GDM1 (cell line): ENCODE measurements at places on chromosomes 3 and 15.

DNA sequence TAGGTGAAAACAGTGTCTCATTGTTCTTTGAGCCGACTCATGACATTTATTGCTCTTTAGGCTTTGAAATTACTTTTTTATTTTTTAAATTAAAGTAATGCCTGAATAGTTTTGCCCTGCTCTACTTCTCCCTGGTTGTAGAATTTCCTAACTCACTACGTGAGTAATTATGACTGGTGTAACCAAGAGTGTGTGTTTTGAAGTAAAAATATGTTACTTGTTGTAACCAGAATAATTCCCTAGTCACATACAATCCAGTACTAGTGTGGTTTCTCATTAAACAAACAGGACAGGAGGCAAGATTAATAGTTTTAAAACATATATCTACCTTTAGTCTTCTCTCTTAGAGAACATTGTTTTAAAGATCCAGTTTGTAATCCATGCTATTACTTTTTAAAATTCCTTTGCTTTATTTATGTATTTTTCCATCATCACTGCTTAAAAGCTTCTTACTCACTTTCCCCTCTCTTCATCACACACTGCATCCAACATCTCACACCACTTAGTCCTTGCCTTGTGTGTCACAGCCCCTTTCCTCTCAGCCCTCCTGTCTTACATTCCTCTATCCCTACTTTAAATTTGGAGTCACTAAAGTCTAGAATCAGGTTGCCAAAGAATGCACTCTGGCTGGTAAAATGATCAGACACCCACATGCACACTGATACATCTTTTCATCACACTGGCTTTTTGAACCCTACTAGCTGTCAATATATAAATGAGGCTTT is 219.7 kb downstream of the WNT5A start:
- no peak for DNase-seq

DNA sequence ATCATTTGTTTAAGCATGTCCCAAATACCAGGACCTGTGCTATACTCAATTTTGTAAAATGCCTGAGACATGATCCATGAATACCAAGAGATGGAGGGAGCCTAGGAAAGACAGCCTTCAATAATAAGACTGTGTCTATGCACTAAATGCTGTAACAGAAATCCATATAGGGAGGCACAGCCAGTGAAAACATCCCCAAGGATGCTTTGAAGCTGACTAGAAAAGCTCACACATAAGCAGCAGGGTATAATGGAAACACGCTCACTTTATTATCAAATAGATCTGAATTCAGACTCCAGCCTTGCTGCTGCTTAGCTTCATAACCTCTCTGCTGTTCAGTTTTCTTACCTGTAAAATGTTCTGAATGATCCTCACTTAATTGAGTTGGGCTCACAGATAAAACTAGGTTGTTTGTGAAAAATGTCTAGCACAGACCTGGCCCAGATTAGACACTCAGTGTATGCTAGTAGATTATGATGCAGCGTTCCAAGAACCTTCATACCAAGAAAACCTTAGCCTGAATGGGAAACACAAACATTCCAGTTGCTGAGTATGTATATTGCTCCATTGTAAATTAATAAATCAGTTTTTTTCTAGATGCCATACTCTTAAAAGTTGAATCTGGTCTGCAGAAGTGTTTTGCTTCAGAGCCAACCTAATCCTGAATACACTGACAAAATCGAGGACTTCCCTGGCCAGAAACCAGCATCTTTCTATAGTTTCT is 3.8 kb upstream of the LARP6 start:
- no peak for DNase-seq

DNA sequence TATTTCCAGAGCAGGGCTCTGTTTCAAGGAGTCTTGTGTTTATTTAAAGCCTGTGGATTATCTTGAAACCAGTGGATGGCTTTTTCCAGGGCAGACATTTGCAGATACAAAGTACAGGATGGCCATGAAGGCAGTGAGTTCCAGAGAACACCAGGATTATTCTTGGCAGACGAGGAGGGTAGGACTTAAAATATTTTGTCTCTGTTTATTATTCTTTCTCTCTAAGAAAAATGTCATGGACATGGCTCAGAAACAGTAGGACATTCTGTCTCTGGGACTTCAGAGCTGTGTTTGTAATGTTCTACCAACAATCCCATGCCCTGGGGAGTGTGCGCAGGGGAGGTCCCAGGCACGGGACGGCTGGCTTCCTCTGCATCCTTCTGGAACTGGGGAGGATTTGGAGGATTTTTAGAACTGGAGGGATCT is 125.9 kb downstream of the ATP10A start:
- no peak for DNase-seq

- DNase-seq, result no peak
These were observed 110.7 kb downstream of the LRRC49 start for GRCh38 chr15:71003319-71003718.

DNA sequence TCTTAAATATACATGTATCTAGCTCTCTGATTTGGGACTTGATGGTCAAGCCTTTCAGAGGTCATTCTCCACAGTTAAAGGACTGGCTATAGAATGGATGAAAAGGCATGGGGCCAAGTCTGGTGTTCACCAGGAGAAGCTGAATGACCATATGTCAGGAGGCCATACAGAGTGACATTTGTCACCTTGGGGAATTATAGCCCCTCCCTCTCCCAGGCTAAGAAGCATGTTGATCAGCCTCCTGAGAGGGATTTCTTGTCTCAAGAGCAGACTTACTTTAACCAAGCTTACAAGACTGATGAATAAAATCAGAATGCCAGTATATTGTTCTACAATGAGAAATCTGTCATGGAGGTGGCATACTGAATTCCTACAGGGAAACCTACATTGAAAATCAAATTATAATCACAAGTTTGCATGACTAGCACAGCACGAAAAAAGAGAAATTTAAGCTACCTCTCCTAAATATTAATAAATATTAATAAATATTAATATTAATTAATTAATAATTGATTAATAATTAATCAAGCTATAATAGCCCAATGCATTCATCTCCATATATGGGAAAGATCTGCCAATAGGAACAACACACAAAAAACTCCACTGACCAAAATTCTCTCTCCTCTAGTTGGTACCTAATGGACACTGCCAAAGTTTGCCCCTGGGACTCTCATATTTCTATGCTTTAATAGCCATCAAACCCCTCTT is 47.3 kb downstream of the ATP8B4 start:
- DNase-seq, result no peak

DNA sequence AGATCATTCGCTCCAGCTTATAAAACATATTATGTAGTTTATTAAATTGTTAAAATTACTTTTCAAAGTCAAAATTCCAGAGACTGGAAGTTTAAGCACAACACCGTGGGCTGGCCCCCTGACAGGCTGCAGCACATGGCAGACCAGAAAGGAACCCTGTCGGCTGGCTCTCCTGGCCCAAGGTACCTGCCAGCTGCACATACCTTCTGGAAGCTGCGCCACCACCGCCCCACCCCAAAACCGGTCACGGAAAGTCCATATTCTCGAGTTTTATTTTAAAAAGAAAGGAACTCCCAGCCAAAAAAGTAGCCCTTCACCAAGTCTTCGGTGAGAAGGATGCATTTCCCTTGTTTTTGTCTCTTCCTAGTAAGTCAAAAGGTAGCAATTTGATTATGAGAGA is 94.6 kb downstream of the FOXP1 start:
- no peak for DNase-seq

GRCh38 chr3:71453822-71454511 is 129.6 kb downstream of the FOXP1 start:
- DNase-seq, result no peak

- no peak for DNase-seq
These were observed 11.7 kb downstream of the CHST13 start for GRCh38 chr3:126535636-126536035.

DNA sequence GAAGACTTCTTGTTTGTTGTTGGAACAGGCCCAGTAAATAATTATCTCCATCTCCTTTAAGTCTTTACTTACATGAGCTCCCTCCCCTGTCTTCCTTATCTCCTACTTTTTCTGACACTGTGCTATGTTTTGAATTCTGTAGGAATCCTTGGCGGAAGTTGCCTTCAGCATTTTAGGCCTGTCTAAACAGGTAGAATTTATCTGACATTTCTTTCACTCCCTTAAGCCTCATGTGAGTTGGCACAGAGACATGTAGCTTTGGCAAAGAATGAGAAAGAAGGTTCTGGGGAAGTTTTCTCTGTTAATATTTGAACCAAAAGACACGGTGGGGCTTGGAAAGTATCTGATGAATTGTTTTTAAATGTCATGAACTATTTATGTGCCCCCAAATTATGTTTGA is 8.1 kb downstream of the MCTP2 start:
- DNase-seq, result no peak

- DNase-seq, result no peak
These were observed 59.6 kb upstream of the TSC22D2 start for GRCh38 chr3:150348500-150348899.

- DNase-seq, result no peak
These were observed 321.4 kb upstream of the NECTIN3 start for GRCh38 chr3:110750201-110750600.

DNA sequence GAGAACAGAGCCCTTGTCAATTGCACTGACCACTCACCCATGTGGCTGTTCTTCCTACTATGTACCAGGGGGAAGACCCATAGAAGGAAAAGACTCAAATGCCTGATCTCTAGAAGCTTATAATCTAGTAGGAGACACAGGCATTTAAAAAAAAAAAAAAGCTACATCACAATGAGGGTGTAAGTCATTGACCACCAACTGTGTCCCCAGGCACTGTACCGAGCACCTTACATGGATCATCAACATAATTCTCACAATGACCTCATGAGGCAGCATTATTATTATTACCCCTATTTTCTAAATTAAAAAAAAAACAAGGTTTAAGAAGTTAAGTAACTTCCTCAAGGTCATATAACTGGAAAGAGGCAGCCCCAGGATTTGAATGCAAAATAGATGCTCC is 247.4 kb downstream of the SHOX2 start:
- DNase-seq, result no peak

- no peak for DNase-seq
These were observed 2.4 kb downstream of the VGLL4 start for GRCh38 chr3:11641316-11641682.

DNA sequence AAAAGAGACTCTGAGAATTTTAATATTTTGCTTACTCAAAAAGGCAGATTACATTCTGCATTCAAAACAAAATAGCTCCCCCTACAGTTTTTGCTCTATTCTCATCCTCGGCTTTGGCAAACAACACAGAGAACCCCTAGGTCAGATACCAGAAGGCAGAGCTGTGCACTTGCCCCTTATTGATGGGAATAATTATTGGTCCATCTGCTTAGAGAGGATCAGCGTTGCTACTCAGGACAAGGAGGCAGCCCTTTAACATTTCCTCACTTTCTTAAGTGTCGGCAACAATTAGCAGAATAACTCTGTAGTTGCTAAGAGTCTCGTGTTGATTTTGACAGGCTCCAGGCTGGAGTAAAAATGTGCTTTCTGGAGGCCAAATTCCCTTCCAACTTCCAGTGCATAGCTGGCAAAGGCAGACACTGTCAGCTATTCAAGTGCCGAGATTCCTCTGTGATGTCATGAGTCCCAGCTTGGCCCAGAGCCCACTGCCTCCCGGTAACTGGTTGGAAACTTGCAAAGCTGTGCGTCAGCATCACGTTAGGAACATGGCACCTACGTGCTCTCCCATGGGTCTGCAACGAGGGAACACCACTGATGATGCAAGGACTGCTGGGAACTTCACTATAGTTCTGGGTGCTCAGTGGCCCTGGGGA is 482.7 kb upstream of the ADAMTS9 start:
- no peak for DNase-seq

GRCh38 chr3:151576511-151577137 is 115.8 kb upstream of the IGSF10 start:
- DNase-seq, result no peak

GRCh38 chr3:159113221-159113875 is 311.5 kb downstream of the MFSD1 start:
- no peak for DNase-seq

DNA sequence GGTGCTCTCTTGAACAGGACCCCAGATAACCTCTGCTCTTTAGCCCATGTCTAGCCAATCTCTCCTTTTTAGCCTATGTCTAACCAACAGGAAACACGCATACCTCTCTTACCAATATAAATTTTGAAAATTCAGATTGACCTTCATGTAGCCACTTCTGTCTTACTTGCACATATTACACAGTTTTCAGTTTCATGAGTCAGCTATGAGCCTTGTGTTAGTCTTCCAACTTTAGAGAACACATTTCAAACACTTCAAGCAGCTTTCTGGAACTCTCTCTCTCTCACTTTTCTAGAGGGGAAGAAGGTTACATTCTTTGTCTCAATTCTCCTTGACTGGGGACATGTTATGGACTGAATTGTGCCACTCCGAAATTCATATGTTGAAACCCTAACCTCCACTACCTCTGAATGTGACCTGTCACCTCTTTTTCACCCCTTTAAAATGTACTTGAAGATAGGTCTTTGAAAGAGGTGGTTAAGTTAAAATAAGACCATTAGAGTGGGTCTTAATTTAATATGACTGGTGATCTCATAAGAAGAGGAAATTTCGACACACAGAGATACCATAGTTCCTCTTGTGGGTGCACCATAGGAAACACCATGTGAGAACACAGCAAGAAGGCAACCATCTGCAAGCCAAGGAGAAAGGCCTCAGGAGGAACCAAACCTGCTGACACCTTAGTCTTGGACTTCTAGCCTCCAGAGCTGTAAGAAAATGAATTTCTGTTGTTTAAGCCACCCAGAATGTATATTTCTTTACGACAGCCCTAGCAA is 480.3 kb upstream of the ALCAM start:
- no peak for DNase-seq

DNA sequence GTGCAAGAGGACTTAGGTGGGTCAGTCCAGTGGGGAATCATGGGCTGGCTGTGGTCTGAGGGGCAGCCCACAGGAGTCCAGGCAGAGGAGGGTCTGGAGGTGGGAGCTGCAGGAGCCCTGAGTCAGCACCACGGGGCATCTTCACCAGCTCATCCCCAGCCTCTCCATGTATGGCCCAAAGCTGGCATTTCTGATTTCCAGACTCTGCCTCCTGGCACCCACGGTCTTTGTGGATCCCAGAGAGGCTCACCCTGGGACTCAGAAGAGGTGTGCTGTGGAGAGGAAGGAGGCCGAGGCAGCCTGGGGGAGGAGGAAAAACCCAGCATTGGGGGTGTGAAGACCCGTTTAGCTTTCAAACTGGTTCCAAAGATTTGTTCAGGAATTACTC is 64.5 kb upstream of the KLF13 start:
- DNase-seq, result no peak

DNA sequence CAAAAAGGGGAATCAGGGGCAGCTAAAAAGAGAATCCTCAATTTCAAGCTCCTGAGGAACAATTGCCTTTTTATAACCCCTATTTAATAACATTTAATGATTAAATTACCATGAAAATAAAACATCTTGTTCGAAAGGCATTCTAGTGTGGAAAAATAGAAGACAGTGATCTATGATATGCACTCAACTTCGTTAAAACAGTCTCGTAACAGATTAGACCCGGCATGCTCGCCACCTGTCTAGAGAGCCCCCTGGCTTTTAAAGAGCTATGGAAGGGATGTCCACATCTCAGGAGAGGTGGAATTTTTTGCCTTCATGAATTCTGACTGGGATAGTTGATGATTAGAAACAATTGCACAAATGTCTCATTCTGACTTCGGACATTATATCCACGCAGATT is 153.7 kb upstream of the MDFIC2 start:
- no peak for DNase-seq

DNA sequence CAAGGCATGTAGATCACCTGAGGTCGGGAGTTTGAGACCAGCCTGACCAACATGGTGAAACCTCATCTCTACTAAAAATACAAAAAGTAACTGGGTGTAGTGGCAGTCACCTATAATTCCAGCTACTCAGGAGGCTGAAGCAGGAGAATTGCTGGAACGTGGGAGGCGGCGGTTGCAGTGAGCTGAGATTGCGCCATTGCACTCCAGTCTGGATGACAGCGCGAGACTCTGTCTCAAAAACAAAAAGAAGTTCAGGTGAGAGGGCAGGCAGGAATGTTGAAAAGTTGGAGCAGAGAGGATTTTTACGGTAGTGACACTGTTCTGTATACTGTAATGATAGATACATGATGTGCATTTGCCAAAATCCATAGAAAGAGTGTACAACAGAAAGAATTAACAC is 31.7 kb downstream of the GXYLT2 start:
- no peak for DNase-seq
